BJ (cell line): ENCODE measurements at places on chromosomes 7 and 10.
A peak's percentile ranks its signal among the peaks of the same experiment; 100 is the strongest.

- DNase-seq = no peak
Measured at GRCh38 chr7:143886826-143887477, 15.0 kb downstream of the TCAF1 start.

DNA sequence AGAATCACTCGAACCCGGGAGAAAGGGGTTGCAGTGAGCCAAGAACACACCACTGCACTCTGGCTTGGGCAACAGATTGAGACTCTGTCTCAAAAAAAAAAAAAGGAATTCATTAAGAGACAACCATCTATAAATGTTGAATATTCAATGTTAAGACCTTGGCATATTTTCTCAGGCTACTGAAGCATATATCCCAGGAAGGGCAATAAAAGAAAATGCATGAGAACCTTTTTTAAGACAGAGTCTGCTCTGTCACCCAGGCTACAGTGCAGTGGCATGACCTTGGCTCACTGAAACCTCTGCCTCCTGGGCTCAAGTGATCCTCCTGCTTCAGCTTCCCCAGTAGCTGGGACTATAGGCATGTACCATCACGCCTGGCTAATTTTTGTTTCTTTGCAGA is 165.0 kb downstream of the JMJD1C start:
- no peak for DNase-seq

DNA sequence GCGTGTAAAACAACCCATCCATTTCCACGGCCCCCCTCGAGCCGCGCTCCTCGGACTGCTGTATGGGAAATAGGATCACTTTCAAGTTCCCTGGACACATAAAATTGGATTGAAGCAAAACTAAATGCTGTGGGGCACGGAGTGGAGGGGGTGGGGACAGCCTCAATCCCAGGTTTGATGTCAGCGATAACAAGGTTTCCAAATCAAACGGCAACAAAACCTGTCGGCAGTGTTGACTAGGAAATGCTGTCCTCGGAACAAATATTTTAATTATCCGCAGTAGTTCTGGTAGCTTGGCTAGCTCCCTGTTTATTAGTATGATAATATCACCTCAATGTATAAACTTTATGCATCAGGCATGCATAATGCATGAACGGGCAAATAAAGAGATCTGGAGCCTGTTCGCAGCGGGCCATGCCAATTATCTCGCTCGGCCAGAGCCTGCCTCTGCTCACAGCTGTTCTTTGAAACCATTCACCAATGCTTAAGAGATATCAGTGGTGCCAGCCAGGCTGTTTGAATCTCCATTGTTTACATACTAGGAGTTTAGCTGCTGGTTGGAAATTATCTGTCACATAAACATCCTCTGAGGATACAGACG is 161.1 kb downstream of the PAXIP1 start:
- DNase-seq = no peak

- DNase-seq = no peak
Measured at GRCh38 chr10:15805395-15806058, 54.8 kb downstream of the MINDY3 start.

DNA sequence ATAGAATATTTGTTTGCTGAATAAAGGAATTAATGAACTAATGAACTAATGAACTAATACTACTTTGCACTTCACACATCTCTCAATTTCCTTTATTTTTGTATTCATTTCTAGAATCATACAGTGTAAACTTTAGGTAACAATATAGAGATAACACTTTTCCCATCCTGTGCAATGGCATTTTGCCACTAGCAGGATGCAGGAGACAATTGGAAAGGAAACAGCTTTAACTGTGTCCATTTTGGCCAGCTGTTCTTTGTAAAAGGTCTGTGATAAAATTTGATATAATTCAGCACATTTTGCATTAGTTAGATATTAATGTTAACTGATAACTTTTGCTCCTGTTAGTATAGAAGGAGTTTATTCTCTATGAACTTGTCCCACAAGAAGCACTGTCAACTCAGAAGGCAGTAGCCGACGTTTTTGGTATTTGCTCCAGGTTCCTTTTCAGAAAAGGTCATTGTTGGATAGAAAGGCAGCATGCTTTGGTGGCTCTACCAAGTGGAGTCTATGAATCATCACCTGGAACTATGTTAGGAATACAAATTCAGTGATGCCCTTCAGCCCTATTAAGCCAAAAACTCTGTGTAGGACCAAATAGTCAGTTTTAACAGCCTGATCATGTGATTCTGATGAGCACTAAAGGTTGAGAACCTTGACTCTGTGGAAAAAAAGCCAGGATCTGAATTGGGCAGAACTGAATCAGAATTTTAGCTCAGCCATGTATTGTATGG is 86.6 kb downstream of the NRG3 start:
- no peak for DNase-seq

DNA sequence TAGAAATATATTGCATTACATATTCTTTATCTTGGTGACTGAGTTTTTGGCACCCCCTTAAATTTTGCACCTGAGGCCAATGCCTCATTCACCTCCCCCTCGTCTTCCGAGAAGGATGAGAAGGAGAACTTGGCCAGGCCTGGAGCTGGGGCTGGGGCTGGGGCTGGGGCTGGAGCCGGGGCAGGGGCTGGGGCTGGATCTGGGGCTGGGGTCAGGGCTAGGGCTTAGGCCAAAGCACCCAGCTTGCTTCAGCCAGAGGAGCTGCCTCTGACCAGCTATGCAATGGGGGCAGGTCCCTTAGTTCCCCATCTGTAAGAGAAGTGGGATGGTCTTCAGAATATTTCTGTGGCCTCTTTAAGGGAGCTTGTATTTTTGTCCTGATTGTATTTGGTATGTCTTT is 3.8 kb upstream of the PRKAG2 start:
- DNase-seq = no peak

DNA sequence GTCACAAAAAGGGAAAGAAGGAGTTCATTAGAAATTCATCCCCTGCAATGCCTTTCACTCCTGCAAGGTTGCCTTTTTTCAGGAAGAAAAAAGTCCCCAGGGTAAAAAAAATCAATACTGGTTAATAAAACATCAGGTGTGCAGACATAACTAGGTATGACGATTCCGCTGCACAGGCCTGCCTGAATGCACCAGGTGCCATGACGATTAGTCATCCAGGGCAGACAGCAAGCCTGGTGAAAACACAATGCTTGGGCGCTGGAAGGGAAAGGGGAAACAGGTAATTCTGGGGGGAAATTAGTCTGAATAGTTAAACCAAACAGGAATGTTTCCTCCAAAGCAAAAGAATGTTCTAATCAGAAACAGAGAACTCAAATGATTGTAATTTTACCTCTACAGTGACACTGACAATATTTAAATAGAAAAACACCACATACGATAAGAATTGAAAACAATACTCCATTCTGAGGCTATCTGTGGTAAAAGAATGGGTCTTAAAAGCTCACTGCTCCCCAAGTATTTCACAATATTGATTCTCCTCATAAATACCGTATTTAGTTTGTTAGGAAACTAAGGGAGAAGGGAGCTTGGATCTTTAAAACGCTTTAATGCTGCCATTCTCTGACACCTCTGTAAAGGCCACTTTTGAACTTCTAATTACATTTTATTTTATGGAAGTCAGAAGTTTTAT is 45.2 kb downstream of the VPS41 start:
- DNase-seq = no peak

- DNase-seq = no peak
Measured at GRCh38 chr7:92669616-92670165, 79.5 kb upstream of the FAM133B start.

GRCh38 chr7:97346349-97346748 is 228.9 kb downstream of the SDHAF3 start:
- DNase-seq = no peak

DNA sequence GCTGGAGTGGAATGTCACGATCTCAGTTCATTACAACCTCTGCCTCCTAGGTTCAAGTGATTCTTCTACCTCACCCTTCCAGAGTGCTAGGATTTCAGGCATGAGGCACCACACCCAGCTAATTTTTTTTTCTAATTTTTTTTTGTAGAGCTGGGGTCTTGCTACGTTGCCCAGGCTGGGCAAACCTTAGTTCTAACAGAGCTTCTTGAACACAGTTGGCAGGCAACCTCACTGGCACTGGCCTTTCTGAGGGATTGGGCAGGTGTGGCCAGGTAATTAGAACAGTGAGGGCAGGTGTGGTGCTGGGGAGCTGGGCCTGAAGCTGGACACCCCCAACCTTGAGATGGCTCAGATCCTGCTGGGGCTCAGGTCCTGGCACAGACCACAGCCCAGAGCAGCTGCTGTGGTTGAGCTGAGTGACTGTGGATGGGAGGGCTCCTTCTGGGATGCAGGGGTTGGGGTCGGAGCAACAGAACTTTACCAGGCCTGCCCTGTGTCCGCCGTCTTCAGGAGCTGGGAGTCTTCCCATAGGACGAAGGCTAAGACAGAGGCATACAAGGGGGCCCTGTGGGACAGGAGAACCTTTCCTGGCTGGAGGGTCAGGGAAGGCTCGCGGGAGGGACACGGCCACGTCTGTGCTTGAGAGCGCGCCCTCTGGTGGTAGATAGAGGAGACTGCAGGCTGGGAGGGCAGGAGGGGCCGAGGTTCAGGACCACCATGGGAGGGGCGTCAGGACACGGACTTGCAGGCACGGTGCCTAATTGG is 48.2 kb downstream of the COL26A1 start:
- no peak for DNase-seq

GRCh38 chr7:50436133-50436806 is 13.9 kb downstream of the FIGNL1 start:
- DNase-seq = peak; percentile 21

DNA sequence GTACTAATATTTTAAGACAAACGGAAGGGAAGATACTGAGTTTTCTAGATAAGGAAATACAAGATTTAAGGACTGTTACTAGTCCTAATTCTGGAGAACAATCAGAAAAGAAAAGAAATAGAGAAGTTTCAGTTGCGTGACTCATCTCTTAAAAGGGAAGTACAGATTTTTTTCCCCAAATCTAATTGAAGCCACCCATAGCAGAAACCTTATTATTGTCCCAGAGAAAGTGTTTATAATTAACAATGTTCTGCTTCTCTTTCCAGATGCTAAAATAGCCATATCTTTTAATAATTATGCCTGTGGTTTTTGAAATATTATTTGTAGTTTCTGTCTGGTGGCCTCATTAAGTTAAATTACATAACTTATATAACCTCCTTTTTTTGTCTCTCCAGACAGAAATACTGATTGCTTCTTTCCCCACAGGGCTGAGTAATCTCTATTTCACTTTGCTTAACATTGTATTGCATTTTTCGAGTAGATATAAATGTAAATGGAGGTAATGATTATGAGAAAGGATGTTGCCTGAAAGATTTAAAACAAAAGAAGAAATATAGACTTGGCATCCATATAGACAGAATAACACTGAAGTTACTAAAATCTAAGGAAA is 240.7 kb upstream of the MBL2 start:
- no peak for DNase-seq
